GM10248 (cell line): ENCODE measurements at places on chromosomes 4 and X.

DNA sequence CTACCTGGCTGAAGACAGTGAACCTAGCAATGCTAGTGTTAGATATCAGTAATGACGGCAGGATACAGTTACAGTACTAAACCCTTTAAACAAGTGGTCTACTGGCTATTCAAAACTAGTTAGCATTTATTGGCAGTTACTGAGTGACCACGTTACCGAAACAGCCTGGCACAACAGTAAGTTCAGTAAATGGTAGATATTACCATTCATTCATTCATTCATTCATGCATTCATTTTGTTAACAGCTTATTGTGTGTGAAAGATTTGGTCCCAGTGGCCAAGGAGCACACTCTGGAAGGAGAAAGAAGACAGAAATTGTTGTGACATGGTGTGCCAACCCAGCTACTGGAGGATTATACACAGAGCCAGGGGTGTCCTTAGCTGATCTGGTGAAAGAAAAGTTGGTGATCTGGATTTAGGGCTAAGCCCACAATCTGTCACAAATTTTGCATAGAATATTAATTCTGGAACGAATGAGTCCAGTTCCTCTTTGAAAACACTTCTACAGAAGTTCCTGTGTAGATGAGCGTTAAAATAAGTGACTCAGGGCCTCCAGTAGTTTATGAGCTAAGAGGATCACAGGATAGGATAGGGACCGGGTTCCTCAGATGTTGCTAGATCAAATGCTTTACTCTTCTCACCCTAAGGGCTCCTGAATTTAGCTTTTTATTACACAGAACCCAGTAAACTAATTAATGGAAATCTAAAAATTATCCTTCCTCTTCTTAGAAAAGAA, 179.1 kb downstream of the CBR4 start:
- no peak for DNase-seq

DNA sequence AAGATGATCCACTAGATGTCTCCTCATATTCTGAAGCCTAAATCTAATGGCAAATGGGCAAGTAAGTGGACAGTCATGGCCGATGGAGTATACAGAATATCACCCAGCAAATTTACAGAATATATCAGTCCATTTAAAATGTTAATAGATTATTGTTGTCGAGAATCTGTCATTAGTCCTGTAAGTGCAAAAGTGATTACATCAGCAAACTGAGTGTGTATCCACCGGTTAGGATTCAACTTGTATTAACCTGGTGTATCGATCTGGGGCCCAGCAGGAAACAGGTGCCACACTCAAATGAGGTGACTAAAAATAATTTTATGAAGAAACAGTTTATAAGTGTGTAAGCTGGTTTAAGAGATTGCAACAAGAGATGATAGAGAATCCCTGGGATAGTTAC, 367.9 kb upstream of the FAM47C start:
- DNase-seq, result no peak

DNA sequence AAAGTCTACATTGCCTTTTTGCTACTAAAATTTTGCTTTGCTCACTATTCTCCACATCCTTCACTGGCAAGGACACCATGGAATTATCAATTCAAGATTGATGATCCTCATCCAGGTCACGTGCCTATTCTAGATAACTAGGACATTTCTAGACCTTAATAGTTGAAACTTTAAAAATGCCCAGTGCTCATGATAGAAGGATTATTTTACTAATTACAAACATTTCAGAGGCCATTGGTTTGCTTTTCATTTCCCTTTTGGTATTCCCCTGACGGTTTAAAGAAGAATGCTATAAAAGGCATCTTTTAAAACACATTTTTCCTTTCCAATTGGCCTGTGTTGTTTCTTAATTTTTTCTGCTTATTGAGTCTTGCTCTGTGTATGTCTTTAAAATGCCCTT, 249.4 kb downstream of the NDST4 start:
- no peak for DNase-seq

- no peak for DNase-seq
Observed at GRCh38 chr4:177396352-177396751, 45.9 kb downstream of the AGA start.

DNA sequence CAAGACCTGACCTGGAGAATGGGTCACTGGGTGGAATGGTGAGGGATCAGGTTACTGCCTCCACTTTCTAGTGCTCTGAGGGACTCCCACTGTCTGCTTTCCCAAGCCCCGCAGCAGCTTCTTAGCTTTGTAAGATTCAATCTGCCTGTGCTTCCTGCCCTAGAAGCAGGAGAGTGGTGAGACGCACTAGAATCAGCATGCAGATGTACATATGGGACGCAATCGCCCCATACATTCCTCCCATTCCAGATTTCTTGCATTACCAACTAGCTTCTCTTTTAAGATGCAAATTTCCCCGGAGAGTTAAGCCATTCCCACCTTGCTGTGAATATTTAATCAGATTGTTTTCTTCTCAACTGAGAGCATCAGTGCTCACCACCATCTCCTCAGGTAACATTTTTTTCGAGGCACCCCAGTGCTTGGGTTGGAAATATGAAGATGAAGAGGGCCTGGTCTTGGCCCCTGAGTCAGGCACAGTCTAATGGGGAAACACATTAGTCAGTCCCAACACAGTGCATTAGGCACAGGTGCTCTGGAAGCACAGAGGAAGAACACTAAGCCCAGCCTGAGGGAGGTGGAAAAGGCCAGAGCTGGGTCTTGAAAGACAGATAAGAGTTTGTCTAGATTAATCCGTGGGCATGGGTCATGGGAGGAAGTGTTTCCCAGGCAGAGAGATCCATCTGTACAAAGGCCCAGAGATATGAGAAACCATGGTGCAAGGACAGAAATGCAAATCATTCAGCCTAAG, 66.7 kb upstream of the PRPS1 start:
- no peak for DNase-seq

DNA sequence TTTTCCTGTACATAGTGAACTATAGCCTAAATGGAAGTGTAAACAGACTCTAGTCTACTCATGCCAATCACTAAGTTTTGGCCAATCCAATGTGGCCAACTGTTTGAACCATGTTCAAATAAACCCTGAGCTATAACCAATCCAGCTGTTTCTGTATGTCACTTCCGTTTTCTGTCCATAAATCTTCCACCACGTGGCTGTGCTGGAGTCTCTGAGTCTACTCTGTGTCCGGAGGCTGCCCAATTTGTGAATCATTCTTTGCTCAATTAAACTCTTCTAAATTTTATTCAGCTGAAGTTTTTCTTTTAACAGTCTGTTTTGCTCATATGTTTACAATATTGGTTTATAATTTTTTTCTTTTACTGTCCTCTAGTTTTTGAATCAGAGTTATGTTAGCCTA, 112.3 kb upstream of the BANK1 start:
- no peak for DNase-seq

DNA sequence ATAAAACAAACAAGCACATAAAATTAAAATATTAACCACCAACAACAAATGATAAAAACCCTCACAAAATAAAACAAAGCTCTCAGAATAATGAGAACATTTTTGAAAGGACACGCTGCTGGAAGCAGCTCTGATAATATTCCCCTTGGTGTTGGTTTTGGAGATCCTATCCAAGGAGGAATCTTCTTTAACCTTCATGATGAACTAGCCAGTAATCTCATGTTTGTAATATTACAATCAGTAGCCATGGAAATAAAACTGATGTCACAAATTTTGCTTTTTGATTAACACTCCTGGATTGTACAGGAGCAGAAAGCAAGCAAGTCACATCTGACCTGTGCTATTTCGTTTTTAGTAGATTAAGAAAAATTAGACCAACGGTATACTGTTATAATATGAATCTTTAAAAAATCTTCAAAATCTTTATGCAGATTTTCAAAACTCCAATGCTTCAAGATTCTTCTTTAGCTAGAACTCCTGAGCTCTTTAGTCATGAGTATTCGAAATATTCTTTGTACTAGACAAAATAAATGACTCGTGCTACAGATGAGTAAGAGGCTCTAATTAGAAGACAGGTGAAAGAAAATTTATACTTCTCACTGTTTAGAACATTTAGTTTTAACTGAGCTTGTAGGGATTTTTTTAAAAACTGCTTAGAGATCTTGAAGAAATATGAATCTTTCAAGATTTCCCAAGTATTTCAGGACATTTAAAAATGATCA, 154.1 kb downstream of the RASL11B start:
- no peak for DNase-seq

DNA sequence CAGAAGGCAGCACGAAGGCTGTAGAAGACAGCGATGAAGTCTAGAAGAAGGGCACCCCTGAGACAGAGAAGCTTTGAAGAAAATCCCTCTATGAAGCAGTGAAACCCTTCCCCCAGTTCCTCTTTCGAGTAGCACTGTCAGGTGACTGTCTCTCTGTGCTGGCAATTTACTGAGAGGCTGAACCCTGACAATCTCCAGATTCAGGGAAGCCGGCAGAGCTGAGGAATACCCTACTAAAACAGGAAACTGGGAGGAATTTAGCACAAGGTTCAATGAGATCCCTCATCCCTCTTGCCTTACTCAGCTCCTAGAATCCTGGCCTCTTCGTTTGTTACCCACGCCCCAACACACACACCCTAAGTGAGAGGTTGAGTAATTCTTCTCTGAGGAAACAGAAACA, 239.7 kb upstream of the NOCT start:
- peak; percentile 18 for DNase-seq

GRCh38 chrX:153853902-153854267, 23.5 kb upstream of the PDZD4 start:
- no peak for DNase-seq

- no peak for DNase-seq
Observed at GRCh38 chr4:17027495-17027894, 129.1 kb upstream of the LDB2 start.

DNA sequence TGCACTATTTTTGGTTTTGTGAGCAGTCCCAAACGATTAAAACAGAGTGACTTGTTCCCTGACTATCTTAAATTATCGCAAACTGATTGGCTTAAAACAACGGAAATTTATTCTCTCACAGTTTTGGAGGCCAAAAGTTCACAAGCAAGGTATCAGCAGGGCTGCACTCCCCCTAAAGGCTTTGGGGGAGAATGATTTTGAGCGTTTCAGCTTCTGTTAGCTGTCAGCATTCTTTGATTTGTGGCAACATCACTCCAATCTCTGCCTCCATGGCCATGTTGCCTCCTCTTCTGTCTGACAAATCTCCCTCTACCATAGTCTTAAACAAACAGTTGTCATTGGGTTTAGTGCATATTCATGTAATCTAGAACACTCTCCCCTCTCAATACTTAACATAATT, 459.6 kb upstream of the ATOH1 start:
- no peak for DNase-seq

GRCh38 chr4:110046588-110047049, 133.9 kb downstream of the EGF start:
- no peak for DNase-seq

GRCh38 chr4:8107146-8107657, 51.4 kb downstream of the ABLIM2 start:
- no peak for DNase-seq

DNA sequence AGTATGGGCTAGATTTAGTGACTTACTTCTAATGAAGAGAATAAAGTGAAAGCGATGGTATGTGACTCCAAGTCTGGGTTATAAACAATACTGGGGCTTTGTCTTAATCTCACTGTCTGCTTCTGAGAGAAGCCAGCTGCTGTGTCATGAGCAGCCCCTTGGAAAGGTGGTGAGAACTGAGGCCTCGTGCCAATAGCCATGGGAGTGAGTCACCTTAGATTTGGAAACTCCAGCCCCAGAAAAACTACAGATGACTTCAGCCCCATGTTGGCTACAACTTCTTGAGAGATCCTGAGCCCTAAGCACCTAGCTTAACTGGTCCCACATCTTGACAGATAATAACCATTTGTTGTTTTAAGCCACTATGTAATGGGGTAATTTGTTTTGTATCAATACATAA, 77.6 kb downstream of the CWH43 start:
- DNase-seq, result no peak

DNA sequence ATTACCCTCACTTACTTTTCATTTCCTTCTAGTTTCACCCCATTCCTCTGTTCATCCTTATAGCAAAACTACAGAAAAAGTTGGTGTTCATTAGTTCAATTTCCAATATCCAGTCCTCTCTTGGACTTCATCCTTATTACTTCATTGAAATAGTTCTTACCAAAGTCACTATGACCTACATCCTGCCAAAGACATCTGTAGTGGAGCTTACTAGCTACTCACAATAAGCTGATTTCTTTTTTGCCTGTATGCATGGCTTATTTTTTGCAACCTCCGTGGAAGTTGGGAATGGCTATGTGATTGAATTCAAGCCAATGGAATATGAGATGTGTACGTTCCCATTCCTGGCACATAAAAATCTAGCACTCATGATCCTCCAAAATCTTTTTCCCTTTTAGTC, 4.6 kb upstream of the CDKL2 start:
- DNase-seq, result no peak

DNA sequence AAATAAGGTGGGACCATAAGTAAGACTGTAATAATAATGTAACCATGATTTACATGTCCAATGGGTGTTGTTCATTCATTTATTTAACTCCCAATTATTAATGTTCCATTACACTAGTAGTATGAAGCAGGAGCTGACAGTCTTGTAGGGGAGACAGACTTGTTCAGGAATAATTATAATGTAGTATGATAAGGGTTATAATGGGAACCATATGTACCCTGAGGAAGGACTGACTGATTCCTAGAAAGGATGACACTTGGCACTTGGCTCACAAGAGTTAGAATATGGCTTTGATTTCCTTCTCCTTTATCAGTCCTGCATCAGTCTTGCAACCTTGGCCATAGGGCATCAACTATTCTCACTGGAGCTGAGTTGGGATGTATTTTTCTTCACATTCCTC, 24.2 kb downstream of the PCDH7 start:
- no peak for DNase-seq

DNA sequence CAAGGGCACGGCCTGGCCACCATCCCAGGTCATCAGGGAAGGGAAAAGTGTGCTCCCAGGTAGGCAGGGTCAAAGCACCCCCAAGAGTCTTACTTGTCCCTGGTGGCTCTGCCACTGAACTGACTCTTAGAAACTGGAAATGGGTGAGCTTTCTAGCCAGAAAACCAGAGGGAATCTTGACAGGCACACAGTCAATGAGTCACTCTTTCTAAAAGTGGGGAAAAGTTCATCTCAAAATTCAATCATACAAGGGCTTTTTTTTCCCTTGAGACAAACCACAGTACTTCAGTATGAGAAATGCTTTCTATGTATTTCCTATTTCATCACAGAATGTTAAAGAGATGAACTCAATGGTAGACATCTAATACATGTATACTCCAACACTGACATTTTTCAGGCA, 12.5 kb downstream of the HPF1 start:
- no peak for DNase-seq

GRCh38 chr4:2859514-2859913, 15.9 kb downstream of the ADD1 start:
- DNase-seq, result no peak

- no peak for DNase-seq
Observed at GRCh38 chr4:8775751-8776355, 95.8 kb downstream of the HMX1 start.

- DNase-seq, result no peak
Observed at GRCh38 chrX:39527025-39527424, 570.7 kb downstream of the BCOR start.

- DNase-seq, result no peak
Observed at GRCh38 chr4:131534944-131535645, 1614.0 kb upstream of the PCDH10 start.
